ENCODE measurements at places on chromosomes 7 and 10. TPM values are rescaled to one million over a fixed set of nuclear protein-coding genes. Genes with fewer than 3 reads are reported as not detected.

DNA sequence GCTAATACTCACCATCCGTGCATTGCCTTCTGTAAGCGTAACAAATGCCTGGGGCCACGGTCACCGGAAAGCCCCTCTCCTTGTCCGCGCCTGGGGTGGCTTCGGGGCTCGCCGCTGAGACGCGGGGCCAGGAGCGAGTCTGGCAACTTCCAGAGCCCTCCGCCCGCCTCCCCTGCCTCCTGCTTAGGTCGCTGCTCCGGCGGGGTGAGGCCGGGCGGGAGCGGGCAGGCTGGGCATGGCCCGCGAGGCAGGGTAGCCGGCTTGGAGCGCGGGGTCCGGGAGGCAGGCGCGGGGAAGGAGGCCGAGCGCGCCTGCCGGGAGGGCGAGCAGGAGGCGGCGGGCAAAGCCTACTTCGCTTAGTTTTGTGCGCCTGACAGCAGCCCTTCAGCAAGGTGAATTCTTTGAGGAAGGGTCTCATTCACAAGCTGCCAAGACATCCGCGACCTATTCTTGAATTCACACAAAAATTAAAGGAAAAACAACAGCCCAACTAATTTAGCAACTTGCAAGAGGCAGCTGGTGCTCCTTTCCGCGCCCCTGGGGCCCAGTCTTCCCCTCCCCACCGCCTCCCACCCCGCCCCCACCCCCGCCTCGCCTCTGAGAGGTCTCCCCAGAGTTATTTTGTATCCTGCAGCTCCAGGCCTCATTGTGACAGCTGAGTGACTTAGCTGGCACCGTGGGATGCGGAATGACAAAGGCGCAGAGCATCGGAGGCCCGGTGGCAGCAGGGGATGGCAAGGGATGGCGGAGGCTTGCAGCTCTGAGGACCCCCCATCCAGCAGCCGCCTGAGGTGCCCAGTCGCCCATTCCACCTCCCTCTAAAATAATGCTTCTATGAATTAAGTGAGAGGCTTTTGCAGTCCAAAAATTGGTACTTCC lies 12.8 kb upstream of the KAT6B start:
- DNase-seq = no peak

GRCh38 chr7:137577184-137577583 lies 233.7 kb upstream of the PTN start:
- DNase-seq = no peak

DNA sequence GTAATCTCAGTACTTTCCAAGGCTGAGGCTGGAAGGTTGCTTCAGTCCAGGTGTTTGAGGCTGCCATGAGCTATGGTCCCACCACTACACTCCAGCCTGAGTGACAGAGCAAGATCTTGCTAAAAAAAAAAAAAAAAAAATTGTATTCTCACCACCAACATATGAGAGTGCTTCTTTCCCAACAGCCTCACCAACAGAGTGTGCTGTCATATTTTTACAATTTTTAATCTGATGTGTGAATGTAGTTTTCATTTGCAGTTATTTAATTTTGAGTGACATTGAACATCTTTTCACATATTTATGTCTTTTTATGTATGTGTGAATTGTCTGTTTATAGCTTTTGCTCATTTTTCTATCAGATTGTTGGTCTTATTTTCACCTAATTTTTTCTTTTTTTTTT lies 35.2 kb downstream of the MYO1G start:
- DNase-seq = no peak

DNA sequence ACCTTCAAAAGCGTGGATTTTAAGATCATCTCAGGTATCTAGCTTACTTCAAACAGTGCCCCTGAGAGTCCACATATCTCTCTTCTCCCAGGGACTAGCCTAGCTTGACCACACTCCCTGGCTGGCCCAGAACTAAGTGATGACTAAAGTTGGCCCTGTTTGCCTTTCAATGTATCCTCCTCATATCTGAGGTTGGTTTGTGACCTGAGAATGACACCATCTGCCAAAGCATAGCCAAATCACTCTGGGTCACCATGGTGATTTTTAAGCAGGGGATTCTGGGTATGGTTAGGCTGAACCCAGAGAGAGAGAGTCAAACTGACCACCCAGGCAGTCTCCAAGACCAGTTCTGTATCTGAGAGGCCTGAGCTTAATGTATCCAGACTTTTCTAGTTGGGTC lies 16.2 kb downstream of the CNNM1 start:
- DNase-seq = no peak

DNA sequence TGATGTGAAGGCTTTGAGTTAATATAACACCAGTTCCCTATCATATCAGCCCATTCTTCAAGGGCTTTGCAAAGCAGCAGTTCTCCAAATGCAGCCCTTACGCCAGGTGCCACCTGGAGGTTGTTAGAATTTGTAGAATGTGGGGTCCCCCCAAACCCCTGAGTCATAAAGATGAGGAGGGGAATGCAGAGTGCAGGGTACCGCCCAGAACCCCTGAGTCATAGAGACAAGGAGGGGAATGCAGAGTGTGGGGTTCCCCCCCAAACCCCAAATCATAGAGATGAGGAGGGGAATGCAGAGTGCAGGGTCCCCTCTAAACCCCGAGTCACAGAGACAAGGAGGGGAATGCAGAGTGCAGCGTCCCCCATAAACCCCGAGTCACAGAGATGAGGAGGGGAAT lies 605.8 kb downstream of the PTPRN2 start:
- no peak for DNase-seq

The SLC13A1 gene
- not detected for total RNA-seq

DNA sequence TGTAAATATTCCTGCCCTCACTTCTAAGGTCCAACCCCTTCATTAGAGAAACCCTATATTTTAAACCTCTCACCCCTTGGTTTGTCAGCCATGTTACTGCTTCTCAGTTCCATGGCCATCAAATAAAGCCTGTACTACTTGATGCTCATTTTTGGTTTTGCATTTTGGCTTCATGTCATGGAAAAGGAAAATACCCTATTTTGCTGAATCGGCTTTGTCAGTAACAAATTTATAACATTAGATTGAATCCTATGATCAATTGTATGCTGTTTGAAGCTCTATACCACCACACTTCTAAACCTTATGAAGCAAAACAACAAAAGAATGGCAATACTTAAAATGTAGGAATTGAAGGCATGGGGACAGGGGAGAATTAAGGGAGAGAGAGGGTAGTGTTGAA lies 333.1 kb downstream of the ETV1 start:
- DNase-seq = no peak

GRCh38 chr10:60473557-60473956 lies 83.9 kb upstream of the ANK3 start:
- DNase-seq = no peak

- no peak for DNase-seq
These were observed 202.4 kb upstream of the HPS1 start for GRCh38 chr10:98649170-98649569.

DNA sequence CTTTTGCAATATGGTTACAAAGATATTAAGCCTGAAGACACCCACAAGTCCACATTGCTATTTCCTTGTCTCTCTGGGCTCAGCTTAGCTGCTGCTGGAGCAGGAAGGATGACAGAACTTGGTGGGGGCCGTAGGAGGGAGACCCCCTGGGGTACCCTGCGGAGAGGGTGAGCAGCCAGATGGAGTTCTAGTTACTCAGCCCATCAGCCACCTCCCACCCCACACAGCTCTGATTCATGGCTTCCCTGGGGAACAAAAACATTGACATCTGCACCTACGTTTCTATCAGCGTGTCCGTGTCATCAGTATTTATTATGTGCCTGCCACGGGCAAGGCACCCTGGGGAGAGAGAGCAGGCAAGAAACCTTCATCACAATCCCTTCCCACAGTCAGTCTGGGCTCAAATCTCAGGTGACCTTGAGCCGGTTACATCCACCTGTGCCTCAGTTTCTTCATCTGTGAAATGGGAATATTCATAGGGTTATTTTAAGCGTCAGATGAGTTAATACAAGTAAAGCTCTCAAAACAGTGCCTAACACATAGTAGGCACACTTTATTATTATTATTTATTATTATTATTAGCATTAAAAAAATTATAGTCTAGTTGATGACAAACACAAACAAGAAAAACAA lies 131.5 kb downstream of the C10orf105 start:
- no peak for DNase-seq

The PDK4 gene
- total RNA-seq = 0.56 TPM

- no peak for DNase-seq
These were observed 21.3 kb downstream of the TAS2R16 start for GRCh38 chr7:122974229-122974628.

The FGFR2 gene
- 8.0 TPM for total RNA-seq

DNA sequence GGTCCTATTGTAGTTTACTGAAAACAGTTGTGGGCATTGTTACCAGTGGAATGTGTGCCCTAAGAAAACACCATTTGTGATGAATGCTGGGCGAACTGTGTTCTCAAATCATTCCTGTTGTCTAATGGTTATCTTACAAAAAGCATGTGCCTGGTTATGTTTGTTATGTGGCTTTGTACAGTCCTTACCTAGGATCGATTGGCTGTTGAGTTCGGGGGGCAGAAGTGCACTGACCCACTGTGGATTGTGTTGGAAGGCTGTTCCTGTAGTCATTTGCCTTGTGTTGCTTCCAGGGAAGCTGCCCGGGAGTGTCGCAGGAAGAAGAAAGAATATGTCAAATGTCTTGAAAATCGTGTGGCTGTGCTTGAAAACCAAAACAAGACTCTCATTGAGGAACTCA lies 84.3 kb downstream of the CREM start:
- no peak for DNase-seq

The ARMH3 gene
- total RNA-seq = 28.8 TPM

DNA sequence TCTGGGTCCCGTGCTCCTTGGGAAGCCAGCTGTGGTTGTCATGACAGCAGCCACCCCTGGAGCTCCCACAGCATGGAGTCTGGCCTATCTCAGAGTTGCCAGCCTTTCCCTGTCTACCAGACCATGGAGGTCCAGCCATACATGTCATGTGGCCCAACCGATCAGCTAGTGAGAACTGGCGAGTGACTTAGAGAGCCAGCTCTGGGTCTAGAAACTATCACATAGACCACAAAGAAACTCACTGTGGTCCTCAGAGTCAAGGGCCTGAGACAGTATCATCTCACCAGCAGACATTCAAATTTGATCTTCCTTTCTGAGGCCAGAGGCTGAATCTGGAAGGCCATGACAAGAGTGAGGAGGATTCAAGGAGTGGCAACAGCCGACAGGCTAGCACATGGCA lies 223.3 kb upstream of the GPR26 start:
- DNase-seq = no peak

DNA sequence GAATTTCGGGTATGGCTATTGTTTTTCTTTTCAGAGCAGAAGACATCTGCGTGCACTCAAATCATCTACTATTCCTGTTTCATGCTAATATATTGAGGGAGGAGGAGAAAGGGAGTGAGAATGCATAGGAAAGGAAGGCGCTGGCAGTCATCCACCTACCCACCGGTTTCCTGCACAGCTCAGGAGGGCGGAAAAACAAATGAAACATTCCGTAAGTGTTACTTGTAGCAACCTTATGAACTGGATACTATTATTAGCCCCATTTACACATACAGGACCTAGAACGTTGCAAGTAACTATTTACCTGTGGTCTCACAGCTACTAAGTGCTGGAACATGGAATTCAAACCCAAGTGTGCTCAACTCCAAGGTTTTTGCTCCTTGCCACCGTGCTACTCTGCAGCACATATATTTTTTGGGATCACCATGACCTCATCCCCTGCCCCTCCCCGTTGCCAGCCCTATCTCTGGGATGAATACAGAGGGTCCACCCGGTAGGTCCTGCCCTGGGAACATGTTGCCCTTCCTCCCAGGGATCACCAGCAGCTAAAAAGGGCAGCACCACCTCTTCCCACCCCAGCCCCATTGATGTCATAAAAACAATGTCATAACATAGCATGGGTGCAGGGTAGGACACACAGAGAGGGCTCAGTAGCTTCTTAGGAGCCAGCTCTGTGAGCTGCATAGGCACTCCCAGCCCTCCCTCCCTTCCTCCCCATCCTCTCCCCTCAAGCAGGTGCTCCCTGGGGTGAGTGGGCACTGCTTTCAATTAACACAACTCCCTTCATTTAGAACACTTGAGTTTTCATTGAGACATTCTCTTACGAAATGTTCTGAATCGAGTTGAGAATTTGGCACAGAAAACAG lies 16.9 kb downstream of the GFRA1 start:
- DNase-seq = no peak

The NRF1 gene
- 20.7 TPM for total RNA-seq

DNA sequence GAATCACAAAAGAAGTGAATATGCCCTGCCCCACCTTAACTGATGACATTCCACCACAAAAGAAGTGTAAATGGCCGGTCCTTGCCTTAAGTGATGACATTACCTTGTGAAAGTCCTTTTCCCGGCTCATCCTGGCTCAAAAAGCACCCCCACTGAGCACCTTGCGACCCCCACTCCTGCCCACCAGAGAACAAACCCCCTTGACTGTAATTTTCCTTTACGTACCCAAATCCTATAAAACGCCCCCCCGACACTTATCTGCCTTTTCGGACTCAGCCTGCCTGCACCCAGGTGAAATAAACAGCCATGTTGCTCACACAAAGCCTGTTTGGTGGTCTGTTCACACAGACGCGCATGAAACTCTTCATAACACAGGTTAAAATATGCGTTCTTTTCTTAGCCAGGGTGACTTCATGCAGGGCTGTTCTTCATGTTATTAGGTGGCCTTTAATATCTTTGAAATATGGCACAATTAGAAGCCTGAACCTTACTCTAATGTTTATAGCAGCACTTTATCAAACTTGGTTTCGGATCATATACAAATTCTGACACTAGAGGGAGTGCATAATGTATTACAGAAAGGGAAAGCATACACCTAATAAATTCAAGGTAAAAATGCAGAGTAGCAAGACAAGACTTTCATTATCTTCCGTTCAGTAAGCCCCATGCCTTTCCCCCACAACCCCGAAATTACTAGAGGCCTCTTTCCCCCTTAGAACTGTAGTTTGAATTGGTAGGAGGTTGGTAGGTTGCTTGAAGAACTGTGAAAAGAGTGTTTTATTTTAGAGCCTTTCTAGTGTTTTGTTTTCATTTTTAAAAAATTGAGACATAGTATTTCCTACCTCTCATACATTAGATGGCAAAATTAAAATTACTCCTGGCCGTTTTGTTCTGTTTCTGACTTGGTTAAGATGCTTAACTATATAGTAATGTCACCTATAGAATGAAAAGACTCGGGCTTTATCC lies 117.9 kb downstream of the NPY start:
- DNase-seq = no peak

DNA sequence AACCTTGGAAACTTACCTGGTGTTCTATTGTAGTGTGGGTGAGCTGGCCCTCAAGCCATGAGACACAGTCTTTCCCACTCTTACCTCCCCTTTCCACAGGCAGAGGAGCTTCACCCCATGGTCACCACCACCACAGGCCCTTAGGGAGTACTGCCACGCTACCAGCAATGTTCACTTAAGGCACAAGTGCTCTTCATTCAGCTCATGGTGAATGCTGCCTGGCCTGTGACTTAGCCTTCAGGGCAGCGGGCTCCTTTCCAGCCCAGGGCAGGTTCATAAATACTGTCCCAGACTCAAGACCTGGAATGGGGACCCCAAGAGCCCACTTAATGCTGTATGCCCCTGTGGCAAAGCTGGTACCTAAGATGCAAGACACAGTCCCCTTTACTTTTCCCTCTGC lies 109.4 kb downstream of the MYO3A start:
- no peak for DNase-seq

GRCh38 chr10:43377424-43377883 lies 6.0 kb downstream of the FXYD4 start:
- DNase-seq = no peak

All from osteocyte (in vitro differentiated cells).